ENCODE measurements at places on chromosomes 4 and X.

GRCh38 chr4:181529537-181529936 is 713.7 kb upstream of the TENM3 start:
- DNase-seq: no peak

GRCh38 chr4:898869-899555 is 33.1 kb downstream of the GAK start:
- no peak for DNase-seq

DNA sequence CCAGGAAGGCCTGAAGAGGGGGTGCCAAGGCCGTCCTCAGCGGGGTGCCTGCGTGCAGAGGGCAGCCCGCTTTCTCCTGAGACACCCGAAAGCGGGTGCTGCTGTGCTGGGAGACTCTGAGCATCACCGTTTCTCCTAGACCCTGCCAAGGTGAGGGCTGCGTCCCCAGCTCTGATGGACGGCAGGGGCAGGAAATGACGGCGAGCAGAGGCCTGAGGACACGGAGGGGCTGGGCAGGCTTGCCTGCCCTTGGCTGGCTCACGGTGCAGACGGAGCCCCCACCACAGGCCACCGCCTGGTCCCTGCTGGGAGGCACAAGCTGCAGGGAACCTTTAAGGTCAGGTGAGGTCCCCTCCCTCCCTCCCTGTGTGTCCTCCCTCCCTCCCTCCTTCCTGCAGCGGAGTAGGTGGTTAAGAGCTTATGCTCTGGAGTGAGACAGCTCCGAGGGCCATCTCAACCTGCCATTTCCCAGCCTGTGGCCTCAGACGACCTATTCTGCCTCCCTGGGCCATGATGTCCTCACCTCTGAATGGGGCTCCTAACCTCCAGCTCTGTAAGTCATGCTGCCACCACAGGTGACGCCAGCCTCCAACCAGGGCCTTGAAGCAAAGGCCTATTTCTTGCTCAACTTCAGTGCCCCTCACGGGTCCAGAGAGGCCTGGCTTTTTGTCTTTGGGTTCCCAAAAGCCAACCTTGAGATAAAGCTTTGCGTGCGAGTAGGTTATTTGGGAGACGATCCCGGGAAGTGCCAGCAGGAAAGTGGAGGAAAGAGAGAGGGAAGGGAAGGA is 54.2 kb upstream of the GRPEL1 start:
- DNase-seq: no peak

GRCh38 chr4:97507587-97508245 is 635.6 kb downstream of the STPG2 start:
- no peak for DNase-seq

Data from dermis microvascular lymphatic vessel endothelial cell (primary cell).